ENCODE measurements at places on chromosomes 5 and 9. TPM values are rescaled to one million over a fixed set of nuclear protein-coding genes. Genes with fewer than 3 reads are reported as not detected.

Gene GFPT2
- 1.1 TPM for total RNA-seq

Gene CNTFR
- total RNA-seq = not detected

Gene RPL35
- 2,969 TPM for total RNA-seq

Gene MUSK
- 0.56 TPM for total RNA-seq

Gene ZBTB5
- total RNA-seq = 7.0 TPM

Gene OCLN
- total RNA-seq = 0.66 TPM

Gene TEX48
- not detected for total RNA-seq

Gene CAMSAP1
- 17.3 TPM for total RNA-seq

Gene HTR1A
- total RNA-seq = not detected

Measured in aortic smooth muscle cell (primary cell).